ENCODE measurements at places on chromosomes 5 and 9.

GRCh38 chr9:68492806-68493205 is 47.9 kb downstream of the TMEM252 start:
- no peak for DNase-seq

- DNase-seq = no peak
Observed at GRCh38 chr5:138574744-138575193, 432 bp downstream of the HSPA9 start.

DNA sequence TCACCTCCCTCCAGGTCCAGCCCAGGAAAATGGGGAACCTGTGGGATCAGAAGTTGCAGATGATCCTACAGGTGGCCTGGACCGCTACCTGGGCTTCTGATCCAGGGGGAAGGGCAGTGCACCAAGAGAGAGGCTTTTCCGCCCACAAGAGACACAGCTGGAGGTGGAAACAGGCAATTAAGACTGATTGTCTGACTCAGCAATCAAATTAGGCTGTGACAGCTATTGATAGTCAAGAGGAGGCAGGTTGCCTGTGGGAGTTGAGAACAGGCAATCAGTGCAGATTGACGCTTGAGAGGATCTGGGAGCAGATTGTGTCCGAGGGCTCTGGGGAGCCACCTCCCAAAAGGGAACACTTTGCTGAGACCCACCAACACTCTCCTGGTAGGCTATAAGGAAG is 71.1 kb upstream of the SLC44A1 start:
- no peak for DNase-seq

GRCh38 chr9:34331196-34331595 is 1.8 kb downstream of the NUDT2 start:
- no peak for DNase-seq

All from Panc1 (cell line).